GM12878 (cell line): ENCODE measurements at places on chromosomes 5 and 9.
A peak's percentile ranks its signal among the peaks of the same experiment; 100 is the strongest.

DNA sequence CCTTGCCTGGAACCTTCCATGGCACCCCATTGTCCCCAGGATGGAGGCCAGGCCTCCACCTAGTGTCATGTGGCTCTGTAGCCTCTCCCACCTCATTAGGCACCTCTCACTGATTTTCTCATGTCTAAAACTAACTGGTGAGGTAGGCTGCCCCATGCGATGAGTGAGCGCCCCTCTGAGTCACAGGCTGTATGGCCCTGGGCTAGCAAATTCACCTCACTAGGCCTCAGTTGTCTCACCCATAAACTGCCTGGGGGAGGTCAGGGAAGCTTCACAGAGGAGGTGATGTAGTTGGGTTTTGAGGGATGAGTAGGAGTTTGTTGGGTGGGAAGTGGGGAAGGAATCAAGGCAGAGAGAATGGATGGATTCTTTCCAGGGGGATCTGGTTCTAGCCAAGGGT is 8.8 kb downstream of the RXRA start:
- DNase-seq: no peak

GRCh38 chr5:95644351-95645042 is 2.1 kb upstream of the RFESD start:
- DNase-seq: peak; percentile 56

DNA sequence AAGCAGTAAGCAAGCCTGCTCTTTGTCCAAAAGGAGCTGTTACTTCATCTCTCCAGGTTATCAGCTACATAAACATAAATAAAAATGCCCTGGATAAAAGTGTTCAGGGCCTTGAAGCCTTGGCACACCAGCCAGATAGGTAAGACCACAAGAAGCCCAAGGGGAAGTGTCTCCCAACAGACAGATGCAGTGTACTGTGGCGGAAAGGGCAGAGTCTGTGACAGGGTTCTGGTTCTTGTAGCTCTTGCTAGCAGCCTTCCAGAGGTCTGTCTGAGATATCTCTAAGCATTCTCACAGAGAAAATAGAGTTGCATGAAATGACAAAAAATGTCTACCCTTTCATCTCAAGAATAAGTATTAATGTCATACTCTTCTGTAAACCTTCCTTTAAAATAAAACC is 30.1 kb downstream of the ISOC1 start:
- no peak for DNase-seq

DNA sequence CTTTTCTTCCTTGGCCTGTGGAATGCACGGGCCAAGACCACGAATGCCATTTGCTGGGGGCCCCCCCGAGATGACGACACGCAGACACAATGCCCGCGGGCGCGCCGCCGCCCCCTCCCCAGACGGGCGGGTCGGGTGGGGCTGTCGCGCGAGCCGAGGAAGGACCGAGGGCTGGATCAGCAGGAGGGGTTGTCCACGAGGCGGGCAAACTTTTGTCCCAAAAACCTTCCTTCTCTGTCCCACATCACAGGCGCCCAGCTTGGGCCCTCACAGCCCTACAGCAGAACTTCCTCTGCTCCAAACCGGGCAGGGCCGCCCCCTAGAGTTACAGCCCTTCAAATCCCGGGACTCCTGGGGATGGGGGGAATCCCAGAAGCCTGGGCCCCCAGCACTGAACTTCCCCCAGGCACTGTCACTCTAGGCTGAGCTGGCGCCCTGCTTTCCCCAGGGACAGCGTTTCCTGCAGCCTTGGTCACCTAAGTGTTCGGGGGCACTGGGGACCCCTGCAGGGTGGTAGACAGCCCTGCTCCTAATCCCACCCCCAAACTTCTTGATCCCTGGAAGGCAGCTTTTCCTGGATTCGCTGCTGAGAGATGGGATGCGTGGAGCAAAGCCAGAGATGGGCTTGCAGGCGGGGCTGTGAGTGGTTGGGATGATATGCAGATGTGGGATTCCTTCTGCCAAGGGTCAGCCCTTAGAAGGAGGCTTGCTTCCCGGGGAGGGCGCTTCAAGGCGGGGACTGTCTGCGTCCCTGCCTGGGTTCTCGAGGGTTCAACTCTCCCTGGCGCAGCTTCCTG is 980 bp downstream of the COL5A1 start:
- no peak for DNase-seq

- DNase-seq: peak; percentile 96
These were observed 21.0 kb downstream of the F2R start for GRCh38 chr5:76736679-76737556.
